ENCODE measurements at places on chromosomes 4 and X.

DNA sequence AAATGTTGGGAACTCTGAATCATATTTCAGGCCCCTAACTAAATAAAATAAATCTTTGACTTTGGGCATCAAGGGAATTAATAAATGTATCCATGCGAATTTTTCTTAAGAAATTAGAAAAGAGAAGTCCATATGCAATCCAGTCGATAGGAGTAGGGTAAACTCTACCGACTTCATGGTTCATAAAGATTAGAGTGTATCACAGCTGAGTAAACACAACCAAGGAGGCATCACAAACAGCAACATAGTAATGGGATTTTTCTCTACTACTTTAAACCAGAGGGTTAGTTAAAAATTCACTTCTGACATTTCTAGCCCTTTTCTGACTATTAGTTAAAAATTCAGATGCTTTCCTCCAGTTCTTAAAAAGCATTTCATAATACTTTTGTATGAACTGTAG, 19.9 kb downstream of the SEPTIN11 start:
- DNase-seq: no peak

DNA sequence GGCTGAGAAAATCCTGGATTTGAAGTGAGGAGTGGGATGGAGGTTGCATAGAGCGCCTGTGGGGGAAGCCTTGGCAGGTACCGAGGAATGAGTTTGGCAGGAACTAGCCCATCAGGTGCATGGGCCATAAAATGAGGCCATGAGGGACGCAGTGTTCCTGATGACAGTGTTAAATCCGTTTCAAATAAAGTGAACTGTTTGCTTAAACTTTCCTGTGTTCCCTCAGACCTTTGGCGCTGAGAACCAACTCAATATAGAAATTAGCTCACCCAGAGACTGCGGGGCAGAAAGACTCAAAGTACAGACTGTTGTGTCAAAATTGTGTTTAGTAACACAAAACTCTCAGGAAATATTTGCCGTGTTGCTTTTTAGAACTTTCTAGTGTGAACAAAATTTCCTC, 250.0 kb upstream of the NR3C2 start:
- DNase-seq: no peak

DNA sequence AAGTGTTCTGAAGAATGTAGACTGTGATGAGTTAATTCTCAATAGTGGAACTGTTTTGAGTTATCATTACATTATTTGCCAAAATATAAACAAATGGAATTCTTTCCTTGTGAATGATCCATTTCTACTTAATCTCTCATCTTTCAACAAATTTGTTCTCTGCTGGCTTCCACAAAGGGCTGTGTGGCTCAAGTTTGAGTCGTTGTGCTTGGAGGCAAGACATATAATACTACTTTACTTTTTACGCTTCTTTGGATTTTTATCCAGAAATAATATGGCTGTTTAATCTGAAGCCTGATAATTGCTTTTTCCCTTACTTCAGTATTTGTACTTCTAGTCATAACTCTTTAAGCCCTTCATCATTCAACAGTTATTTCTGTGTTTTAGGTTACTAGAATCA, 169.5 kb downstream of the ARHGAP10 start:
- DNase-seq: no peak

GRCh38 chrX:102560423-102561068, 38.8 kb upstream of the ARMCX5 start:
- no peak for DNase-seq

- peak; percentile 89 for DNase-seq
Observed at GRCh38 chr4:147340111-147340510, 140.8 kb upstream of the EDNRA start.

DNA sequence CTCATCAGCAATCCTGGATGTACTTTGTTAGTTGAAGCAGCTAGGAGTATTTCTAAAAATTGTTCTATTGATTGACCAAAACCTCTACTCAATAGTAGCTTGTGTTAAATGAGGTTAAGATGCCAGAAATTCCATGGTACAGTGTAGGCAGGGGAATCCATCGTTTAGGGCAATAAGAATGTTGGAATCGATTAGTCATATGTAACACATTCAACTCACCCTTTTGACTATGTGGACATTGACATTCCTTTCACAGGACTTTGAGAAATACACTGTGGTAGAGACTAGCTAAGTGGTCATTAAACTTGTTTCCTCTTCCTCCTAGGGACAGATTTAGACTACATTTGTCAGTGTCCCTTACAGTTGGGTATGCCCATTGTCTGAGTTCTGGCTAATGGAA, 40.2 kb downstream of the KDM5C start:
- peak; percentile 27 for DNase-seq

DNA sequence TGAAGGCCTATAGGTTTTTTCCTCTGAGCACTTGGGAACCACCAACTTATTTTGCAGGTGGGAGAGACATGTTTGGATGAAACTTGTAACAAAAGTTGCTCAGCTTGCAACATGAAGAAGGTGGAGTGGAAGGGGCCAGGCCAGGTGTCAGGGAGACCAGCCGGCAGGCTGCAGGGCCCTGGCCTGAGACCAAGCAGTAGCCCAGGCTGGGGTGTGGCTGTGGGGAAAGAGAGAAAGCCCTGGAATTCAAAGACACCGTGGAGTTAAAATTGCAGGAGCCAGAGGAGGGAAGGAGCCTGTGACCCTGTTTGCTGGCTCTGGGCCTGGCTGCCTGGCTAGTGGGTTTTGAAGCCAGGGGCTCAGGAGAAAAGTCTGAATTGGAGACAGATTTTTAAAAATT, 43.4 kb downstream of the EFNB1 start:
- no peak for DNase-seq

GRCh38 chr4:98645527-98645926, 12.9 kb downstream of the TSPAN5 start:
- DNase-seq: no peak

GRCh38 chrX:71245159-71245558, 8.8 kb downstream of the ZMYM3 start:
- no peak for DNase-seq

- DNase-seq: no peak
Observed at GRCh38 chr4:10416441-10416840, 40.8 kb downstream of the ZNF518B start.

DNA sequence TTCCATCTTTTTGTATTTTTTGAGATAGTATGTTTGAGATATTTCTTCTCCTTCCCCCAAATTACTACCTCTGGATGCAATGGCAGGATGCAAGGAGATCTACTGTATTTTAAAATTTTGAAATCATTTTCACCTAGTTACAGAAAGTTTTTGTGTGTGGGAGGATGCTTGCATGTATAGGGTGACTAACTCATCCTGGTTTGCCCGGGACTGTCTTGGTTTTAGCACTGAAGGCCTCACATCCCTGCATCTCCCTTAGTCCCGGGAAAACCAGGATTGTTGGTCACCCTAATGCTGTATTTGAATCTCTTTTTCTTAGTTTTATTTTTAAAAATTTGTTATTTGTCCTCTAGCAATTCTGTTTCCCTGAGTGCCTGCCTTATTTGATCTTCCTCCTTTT, 12.1 kb downstream of the SUPT20HL2 start:
- no peak for DNase-seq

DNA sequence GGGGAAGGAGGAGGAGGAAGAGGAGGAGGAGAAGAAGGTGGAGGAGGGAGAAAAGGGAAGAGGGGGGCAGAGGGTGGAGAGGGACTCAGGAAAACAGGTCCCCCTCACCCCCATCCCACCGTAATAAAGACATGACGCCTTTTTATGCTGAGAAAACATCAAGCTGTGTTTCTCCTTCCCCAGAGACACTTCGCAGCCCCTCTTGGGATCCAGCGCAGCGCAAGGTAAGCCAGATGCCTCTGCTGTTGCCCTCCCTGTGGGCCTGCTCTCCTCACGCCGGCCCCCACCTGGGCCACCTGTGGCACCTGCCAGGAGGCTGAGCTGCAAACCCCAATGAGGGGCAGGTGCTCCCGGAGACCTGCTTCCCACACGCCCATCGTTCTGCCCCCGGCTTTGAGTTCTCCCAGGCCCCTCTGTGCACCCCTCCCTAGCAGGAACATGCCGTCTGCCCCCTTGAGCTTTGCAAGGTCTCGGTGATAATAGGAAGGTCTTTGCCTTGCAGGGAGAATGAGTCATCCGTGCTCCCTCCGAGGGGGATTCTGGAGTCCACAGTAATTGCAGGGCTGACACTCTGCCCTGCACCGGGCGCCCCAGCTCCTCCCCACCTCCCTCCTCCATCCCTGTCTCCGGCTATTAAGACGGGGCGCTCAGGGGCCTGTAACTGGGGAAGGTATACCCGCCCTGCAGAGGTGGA, 45.3 kb upstream of the SHOX start:
- no peak for DNase-seq

GRCh38 chr4:102390438-102390837, 45.2 kb upstream of the SLC39A8 start:
- peak; percentile 90 for DNase-seq

DNA sequence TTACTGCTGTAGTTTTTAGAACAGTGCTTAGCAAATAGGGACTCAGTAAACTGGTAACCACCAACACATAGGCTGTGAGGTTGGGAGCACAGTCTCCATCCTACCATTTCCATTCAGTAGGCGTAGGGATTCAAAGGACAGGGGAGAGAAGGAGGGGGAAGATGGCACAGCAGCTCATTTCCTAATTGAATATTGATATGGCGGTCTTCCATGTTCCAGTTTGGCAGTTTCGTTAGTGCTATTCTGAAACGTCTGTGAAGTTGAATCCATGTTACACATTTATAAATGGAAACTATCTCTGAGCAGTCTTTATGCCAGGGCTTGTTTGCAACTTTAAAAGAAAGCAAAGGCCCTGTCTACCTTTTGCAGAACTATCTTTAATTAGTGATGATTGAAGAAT, 105.5 kb downstream of the PARM1 start:
- DNase-seq: no peak

DNA sequence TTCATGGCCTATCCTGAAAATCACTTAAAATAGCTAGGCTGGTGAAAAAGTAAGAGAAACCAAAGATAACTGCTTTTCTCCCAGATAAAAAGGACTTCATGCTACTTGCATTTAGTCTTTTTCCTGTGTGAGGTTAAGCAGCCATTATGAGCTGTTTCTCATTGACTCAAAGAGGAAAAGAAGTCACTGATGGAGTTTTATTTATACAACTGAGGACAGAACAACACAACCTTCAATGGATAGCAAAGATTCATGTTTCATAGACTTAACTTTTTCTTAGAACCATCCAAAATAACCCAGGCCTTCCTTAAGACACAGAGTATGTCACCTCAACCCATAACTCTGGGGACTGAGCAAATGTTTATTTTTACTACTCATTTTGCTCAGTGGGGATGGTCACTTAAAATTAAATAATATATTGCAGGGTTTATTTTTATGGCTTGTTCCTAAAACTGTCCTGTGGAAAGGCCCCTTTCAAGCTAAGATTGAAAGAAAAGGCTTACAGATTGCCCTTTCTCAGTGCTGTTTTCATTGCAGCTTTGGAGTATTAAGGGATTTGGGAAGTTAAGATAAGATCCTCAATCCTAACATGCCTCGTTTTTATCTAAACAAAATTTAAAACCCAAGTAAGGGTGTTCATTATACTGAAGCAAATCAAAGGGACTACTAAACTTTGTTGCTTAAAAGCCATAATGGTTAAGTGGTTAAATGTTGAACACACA, 252.6 kb upstream of the MAD2L1 start:
- no peak for DNase-seq

DNA sequence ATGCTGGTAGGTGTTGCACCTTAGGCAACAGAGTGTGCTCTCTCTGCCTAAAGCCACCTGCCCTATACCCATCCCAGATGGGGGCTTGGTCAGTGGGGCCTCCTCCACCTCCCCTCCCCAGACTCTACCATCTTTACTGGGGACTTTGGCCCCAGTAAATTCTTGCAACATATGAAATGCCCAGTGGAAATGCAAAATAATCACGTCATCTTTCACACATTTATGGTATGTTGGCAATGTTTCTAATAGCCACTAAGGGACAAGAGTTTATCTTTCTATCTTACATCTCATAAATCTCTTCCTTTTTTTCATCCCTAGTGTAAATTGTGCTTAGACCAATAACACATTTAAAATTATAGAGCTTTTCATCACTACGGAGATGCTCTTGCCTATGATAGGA, 103.0 kb upstream of the MAML3 start:
- DNase-seq: no peak

GRCh38 chr4:154335588-154335987, 156.0 kb downstream of the DCHS2 start:
- no peak for DNase-seq

- no peak for DNase-seq
Observed at GRCh38 chr4:162732876-162733275, 433.8 kb downstream of the NAF1 start.

DNA sequence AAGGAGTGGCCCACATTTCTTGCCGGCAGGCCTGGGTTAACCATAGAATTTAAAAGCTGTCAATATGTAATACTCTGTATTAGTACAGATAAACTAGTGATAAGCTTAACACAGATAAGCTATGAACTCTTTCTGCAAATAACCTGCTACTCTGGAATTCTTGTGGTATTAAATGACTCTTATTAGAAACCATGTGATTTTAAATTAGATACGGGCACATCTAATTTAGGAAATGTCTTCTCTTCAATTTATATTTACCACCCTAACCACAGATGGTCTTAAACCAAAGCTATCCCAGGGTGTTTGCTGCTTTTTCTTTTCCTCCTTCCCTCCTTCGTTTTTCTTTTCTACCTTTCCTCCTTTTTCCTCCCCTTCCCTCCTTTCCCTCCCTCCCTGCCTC, 4.9 kb downstream of the GNRHR start:
- DNase-seq: no peak

GRCh38 chr4:116531870-116532269, 553.5 kb downstream of the TRAM1L1 start:
- peak; percentile 11 for DNase-seq

DNA sequence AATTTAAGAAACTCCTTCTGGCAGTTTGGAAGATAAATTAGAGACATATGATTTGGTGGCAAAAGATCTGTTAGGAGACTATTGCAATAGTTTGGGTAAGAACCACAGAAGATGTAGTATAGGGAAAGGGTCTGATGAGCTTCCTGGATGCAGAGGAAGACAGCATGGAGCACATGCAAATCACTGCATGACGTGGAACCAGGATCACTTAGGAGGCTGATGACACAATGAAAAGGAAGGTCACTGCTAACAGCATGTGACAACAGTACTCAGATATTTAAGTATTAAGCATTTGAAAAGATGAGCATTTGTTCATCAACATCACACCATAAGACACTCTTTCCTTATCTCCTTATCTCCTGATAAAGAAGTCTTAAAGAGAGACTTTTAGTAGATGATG, 167.8 kb upstream of the LDB2 start:
- peak; percentile 56 for DNase-seq

DNA sequence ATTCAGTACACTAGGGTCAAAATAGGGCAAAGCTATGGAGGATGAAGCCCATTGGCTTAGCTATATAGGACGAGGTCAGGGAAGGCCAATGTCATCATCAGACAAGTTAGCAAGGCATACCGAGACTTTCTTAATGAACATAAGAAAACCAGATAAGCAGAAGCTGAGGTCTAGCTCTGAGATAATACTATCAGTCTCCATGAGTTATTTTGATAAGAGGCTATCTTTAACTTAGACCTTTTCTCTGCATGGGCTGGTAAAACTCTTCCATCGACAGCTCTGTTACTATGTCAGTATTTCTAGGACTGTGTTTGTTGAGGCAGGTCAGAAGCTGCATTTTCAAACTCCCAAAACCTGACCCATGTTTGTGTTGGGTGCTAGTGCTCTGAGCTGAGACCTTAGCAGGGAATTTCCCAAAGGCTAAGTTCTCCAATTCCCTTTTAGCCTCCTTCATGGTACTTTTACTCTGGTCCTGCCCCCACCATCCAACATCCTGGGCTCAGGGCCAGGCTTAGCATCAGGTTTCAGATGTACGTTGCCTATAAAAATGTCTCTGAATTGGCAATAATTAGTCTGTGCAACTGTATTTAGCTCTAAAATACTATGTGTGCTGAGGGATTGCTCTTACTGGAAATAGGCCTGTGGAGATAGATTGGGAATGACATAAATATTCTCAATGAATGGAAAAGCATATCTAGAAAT, 29.3 kb upstream of the LRAT start:
- DNase-seq: no peak

- DNase-seq: no peak
Observed at GRCh38 chr4:151316645-151317044, 8.8 kb downstream of the SH3D19 start.
